ENCODE measurements at places on chromosomes 16 and 17.
A peak's percentile ranks its signal among the peaks of the same experiment; 100 is the strongest.

DNA sequence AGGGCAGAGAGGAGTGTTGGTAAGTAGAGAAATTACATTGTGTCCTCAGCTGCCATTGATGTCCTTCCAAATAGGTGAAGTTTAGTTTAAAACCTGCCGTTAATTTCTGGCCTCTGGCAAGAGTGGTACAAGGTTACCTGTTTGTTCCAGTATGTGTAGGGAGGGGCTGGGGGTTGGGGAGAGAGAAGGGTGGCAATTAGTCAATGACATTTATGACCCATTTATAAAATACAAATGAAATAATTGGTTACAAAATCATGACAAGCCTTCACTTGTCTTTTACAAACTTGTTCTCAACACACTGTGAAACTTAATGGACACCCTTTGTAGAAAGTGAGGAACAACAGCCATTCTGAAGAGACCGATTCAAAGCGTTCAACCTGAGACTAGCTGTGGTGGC lies 281.0 kb downstream of the FTO start:
- ATAC-seq = no peak

- no peak for ATAC-seq
These were observed 1105.9 kb downstream of the CDH8 start for GRCh38 chr16:60930291-60930690.

GRCh38 chr16:68399456-68399855 lies 48.9 kb downstream of the SMPD3 start:
- ATAC-seq = no peak

GRCh38 chr17:74960570-74961342 lies 11.8 kb downstream of the HID1 start:
- peak; percentile 45 for ATAC-seq

DNA sequence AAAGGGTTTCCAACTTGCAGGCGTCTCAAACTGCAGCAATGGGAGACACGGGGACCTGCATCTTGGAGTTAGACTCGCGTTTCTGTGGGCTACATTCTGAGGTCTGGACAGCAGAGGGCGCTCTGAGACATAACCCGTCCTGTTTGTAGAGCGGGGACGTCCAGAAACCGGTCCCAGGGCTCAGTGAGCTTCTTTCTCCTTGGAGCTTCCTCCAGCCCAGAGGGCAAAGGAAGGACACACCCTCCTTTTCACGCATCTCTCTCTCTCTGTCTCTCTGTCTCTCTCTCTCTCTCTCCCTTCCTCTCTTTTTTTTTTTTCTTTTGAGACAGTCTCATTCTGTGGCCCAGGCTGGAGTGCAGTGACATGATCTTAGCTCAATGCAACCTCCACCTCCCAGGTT lies 19.8 kb downstream of the COX4I1 start:
- ATAC-seq = peak; percentile 85

- no peak for ATAC-seq
These were observed 2.7 kb downstream of the CCL8 start for GRCh38 chr17:34321964-34322363.

- ATAC-seq = no peak
These were observed 391.4 kb downstream of the WWOX start for GRCh38 chr16:78490847-78491246.

GRCh38 chr16:77172951-77173350 lies 18.0 kb upstream of the MON1B start:
- no peak for ATAC-seq

DNA sequence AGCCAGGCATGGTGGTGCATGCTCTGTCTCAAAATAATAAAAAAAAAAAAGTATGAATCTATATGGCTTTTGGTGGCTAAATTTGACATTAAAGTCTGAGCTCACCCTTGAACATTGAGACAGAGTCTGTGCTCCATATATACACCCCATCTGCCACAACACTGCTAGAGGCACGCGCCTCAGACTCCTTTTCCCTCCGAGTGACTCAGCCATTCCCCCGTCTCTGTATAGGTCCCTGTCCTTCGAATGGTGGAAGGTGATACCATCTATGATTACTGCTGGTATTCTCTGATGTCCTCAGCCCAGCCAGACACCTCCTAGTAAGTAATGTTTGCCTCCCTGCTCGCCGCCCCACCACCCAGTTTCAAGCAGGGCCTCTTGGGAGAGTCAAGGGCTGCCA lies 4.5 kb upstream of the EFNB3 start:
- ATAC-seq = no peak

- ATAC-seq = peak; percentile 75
These were observed 1.5 kb downstream of the CLDN7 start for GRCh38 chr17:7260651-7261378.

DNA sequence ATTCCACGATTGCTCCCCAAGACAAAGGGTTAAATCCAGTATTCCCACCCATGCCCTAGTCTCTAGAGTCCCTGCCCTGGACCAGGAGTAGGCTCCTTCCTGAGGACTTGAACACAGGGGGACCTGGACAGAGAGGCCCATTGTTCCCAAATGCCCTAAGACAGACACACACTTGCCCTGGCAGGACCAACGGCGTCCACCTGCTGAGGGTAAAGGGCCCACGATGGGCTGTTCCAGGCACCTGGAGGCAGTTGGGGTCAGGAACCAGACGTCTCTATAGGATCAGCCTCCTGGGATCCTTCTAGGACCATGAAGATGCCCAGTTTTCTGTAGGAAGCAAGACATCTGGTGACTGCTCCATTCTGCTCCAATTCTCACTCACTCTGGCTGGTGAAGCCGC lies 39.3 kb downstream of the TNFRSF13B start:
- no peak for ATAC-seq

GRCh38 chr16:11160676-11161115 lies 95.3 kb downstream of the SOCS1 start:
- peak; percentile 93 for ATAC-seq

- ATAC-seq = no peak
These were observed 1.3 kb downstream of the RNF157 start for GRCh38 chr17:76238847-76239537.

- no peak for ATAC-seq
These were observed 25.4 kb downstream of the PCTP start for GRCh38 chr17:55776271-55776670.

GRCh38 chr16:389352-389751 lies 7.6 kb upstream of the PGAP6 start:
- ATAC-seq = no peak

GRCh38 chr17:74971069-74971841 lies 1.3 kb downstream of the HID1 start:
- ATAC-seq = no peak

DNA sequence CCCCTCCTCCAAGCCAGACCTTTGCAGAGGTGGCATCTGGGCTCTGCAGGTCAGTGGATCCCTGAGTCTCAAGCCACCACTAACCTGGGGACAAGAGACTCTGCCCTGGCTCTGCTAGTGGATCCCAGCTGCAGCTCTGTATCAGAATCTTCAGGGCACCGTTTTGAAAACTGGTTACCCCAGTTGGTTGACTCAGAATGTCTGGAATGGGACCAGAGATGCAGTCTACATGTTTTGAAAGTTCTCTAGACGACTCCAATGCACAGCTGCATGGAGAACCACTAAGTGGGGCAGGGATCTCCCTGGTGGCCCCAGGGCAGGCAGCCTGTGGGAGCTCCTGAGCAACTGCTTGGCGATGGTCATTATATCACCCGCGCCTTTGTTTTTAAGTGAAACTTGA lies 34.1 kb upstream of the ADORA2B start:
- ATAC-seq = no peak

DNA sequence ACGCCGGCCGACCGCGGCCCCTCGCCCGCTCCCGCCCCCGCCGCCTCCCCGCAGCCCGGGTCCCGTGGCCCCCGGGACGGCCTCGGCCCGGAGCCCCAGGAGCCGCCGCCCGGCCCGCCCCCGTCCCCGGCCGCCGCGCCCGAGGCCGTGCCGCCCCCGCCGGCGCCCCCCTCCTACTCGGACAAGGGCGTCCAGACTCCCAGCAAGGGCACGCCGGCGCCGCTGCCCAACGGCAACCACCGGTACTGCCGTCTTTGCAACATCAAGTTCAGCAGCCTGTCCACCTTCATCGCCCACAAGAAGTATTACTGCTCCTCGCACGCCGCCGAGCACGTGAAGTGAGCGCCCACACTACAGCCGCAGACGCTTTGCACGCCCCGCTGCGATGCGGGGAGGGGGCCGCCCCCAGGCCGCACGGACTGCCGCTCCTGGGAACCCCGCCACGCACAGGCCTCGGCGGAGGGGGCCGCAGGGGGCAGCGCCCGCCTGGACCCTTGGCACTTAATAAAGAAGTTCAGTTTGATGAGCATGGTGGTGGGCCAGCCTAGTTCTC lies 35.5 kb upstream of the ZC3H18 start:
- ATAC-seq = peak; percentile 20

DNA sequence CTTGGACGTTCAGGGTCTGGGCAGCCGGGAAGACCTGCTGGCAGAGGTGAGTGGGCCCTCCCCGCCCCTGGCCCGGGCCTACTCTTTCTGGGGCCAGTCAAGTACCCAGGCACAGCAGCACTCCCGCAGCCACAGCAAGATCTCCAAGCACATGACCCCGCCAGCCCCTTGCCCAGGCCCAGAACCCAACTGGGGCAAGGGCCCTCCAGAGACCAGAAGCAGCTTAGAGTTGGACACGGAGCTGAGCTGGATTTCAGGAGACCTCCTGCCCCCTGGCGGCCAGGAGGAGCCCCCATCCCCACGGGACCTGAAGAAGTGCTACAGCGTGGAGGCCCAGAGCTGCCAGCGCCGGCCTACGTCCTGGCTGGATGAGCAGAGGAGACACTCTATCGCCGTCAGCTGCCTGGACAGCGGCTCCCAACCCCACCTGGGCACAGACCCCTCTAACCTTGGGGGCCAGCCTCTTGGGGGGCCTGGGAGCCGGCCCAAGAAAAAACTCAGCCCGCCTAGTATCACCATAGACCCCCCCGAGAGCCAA lies 8.6 kb upstream of the ABCC3 start:
- peak; percentile 77 for ATAC-seq

DNA sequence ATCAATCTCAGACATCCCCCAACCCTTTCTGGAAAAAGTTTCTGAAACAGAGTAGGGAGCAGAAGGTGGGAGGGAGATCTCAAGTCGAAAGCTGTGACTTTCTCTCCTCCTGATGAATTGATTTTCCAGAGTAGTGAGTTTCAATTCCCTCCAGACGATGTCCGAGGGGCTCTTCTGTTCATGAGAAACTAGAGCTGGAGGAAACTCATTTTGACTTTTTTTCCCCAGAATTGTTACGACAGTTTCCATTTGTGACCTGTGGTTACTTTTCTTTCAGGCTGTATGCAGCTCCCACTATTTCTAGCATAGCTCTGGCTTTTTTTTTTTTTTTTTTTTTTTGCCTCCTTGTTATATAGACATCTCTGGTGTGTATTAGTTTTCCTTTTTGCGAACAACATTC lies 422.1 kb upstream of the SALL1 start:
- no peak for ATAC-seq
